ENCODE measurements at places on chromosomes 5 and 9. TPM values are rescaled to one million over a fixed set of nuclear protein-coding genes. Genes with fewer than 3 reads are reported as not detected.

The CYFIP2 gene
- total RNA-seq = 155 TPM

The CDK9 gene
- total RNA-seq = 53.6 TPM

The DIAPH1 gene
- total RNA-seq = 98.2 TPM

The PCDHGB5 gene
- 9.1 TPM for total RNA-seq

The PLPPR1 gene
- 0.54 TPM for total RNA-seq

The IL31RA gene
- not detected for total RNA-seq

The OR5C1 gene
- total RNA-seq = not detected

The CENPP gene
- total RNA-seq = 4.3 TPM

Measured in Peyer's patch (tissue), 4 donors.